ENCODE measurements at places on chromosomes 6 and 20. TPM values are rescaled to one million over a fixed set of nuclear protein-coding genes. Genes with fewer than 3 reads are reported as not detected.

DNA sequence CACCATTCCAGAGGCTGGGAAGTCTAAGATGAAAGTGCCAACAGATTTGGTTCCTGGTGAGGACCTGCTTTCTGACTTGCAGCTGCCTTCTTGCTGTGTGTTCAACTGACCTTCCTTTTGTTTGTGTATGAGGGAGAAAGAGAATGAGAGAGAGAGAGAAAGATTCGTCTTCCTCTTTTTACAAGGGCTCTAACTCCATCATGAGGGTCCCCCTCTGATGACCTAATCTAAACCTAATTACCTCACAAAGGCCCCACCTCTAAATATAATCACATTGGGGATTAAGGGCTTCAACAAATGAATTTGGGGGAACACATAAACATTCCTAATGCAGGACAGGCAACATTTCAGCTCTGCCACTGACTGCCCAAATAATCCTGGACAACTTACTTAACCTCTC, 130.7 kb downstream of the PLCB1 start:
- no peak for DNase-seq

DNA sequence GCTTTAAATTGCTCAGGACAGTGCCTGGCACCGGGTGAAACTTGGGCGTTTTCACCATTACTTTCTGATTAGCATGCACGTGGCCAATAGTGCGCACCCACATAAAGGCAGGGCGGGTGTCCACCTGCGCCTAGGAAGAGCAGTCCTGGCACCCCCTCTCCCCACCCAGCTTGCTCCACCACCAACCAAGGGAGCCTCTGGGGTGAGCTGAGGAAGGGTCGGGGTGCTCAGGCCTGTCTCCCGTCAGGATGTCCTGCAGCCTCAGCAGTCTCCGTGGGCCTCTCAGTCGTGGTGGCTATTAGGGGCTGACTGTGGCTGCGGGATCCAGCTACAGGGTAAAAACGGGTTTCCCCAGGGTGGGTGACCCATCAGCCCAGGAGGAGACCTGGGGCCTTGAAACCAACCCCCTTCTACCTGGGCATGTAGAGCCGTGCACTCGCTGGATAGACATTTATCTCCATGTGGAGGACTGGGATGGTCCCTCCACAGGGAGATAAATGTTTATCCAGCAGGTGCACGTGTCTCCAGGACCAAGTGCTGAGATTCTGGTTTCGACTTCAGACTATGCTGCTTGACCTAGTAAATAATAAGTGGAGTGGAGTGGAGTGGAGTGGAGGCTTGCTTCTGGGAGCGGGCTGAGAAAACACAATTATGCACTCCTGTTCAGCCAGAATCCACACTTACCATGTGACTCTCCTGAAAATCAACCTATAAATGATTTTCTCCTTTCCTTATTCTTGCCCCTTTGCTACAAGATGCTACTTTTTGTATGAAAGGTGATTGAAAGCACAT, 91.1 kb downstream of the ZDHHC14 start:
- no peak for DNase-seq

GRCh38 chr20:2066461-2067122, 35.0 kb upstream of the STK35 start:
- DNase-seq: no peak

DNA sequence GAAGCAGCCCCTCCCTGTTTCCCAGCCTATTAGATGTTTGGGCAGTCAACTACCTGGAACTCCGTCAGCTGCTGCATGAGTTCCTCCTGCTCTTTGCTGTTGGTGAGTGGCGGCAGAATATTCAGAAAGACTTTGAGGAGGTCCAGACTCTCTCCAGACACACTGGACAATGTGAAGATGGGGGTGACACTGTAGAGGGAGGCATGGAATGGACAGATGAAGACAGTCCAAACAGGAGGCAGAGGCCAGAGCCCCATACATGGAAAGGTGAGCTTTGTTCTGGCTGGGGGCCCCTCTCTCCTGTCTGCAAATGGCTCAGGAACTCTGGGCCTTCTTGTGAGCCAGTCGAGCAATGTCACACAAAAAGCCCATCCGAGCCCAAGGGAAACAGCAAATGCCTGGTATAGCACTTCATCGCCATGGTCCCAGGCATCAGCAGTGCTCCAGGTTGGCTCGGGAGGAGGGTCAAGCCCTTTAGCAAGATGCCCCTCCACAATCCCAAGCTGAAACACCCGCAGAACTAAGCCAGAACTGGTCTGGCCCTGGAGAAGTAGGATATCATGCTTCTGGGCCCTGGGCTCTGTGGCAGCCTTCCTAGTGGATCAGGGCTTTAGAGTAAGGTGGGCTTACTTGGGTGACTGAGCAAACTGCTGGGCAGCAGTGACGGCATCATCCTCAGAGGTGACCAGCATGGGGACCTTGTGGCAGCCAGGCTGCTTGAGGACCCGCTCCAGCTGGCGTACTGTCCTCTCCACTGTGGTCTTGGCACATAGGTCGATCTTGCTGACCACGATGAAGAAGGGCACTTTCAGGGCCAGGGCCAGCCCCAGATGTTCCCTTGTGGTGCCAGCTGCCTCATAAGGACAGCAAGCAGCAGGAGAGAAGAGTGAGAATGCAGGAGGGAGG, 4.9 kb downstream of the GTPBP2 start:
- DNase-seq: no peak

GRCh38 chr20:58017231-58017969, 211.1 kb downstream of the ANKRD60 start:
- DNase-seq: no peak

DNA sequence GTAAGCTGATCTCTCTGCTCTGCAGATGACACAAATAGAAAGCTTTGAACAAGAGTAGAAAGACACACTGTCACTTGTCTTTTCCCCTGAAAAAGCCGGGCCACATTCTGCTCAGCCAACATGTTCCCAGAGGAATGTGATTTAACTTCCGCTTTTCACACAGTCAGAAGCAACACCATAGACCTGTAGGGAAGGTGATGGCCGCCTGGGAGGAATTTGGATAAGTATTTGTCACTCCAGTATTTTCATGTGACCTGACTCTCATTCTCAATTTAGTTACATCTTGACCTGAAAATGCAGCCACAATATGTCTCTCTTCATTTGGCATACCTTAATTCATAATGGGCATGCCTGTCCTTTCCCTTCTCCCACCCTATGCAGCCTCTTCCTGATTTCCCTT, 2.0 kb upstream of the GRM1 start:
- DNase-seq: no peak

DNA sequence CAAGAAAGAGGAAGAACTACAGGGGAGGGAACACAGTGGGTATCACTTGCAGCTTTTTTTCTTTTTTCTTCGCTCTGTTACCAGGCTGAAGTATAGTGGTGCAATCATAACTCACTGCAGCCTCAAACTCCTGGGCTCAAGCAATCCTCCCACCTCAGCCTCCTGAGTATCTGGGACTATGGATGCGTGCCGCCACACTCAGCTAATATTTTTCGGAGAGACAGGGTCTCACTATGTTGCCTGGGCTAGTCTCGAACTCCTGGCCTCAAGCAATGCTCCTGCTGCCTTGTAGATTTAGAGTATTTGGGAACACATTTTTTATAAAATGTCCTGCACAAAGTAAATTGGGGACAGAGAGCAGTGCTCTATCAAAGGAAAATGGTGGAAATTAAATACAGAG, 28.3 kb downstream of the PARD6B start:
- DNase-seq: no peak

- DNase-seq: no peak
Measured at GRCh38 chr6:145151624-145152023, 583.7 kb downstream of the EPM2A start.

DNA sequence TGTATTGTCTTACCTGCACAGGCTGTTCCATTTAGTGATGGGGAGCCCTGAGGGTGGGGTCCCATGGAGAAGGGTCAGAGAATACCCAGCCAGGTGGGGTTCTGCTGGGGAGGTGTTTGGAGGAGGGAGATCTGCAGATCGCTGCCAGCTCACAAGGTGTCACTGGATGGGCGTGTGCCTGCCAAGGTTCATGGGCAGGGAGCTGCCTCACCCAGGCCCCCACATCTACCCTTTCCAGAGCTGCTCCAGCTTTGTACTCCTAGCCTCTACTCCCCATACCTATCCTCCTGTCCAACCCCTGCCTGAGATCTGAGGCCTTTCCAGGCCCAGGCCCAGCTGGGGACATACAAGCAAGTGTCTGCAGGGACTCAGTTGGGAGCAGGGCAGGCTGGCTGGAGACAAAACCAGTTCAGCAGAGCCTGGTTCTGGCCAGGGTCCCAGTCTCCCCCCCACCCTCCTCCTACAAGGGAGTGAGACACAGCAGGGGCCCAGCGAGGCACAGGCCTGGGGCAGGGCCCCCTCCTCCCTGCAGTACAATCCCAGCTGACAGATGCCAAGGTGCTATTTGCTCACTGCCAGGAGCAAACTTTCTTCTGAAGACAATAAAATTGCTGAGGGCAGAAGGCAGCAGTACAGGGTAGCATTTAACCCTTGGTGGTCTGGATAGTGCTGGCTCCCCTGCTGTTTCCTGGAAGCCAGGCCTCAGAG, 19.7 kb downstream of the SPDEF start:
- DNase-seq: no peak

DNA sequence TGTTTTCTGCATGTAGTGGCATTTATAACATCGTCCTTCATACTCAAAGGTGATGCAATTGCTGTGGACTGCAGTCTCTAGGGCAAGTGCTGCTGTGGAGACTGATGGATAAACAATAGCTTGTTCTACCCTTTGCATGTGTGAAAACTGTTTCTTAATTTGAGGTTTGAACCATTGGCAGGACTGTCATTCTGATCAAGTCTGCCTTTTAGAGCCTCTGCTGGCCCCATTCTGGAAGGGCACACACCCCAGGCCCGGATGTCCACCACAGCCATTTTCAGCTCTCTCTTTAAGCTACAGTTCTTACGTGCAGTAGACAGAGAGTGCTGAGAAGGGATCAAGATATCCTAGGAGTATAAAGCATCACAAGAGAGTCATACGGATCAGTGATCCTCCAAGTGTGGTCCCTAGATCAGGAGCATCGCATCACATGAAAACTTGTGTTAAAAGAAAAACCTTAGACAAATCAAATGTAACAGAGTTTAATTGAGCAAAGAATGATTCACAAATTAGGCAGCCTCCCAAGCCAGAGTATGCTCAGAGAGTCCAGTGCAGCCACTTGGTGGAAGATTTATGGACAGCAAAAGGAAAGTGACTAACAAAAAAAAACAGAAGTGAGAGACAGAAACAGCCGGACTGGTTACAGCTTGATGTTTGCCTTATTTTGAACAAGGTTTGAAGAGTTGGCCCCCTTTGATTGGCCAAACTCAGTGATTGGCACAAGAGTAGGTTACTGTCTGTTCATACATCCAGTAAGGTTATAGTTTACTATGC, 52.0 kb downstream of the FRK start:
- DNase-seq: no peak

DNA sequence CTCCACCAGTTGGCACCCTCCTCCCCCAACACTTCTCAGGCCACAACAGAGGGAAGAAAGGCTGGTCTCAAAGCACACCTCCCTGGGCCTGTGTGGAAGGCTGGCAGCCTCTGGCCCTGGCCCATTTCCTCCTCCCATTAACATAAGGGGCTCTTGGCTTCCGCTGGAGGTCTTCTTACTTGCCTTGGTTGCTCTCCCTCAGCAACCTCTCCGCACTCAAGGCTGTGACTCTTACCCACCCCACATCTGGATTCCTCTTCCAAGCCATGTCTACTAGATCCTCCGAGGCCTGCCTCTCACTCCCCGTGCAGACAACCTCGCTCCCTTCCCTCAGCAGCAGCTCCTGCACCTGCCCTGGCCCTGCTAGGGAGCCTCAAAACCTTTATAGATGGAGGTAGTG, 112.2 kb upstream of the PRND start:
- DNase-seq: no peak

- DNase-seq: no peak
Measured at GRCh38 chr20:5660346-5660745, 89.9 kb upstream of the SHLD1 start.

GRCh38 chr6:40755046-40755681, 168.0 kb upstream of the LRFN2 start:
- no peak for DNase-seq

GRCh38 chr6:15596186-15596896, 66.5 kb downstream of the DTNBP1 start:
- no peak for DNase-seq

- DNase-seq: no peak
Measured at GRCh38 chr6:16496991-16497801, 258.8 kb downstream of the GMPR start.

- DNase-seq: no peak
Measured at GRCh38 chr6:36825994-36826393, 13.2 kb downstream of the CPNE5 start.

DNA sequence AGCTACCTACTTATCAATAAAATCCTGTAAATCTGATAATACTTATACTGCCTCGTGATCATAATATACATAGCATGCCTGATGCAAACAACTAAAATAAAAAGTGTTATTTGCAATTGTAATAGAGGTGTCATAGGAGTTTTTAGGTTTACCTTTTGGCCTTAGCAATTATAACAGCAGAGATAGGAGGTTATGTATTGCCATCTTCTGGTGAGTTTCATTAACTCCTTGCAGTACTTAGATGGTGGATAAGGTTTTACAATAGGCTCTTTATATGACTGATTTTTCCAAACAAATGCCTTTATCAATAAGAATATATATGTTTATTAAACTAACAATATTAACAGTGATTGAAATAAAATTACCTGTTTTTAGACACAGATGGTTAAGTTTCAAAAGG, 27.8 kb upstream of the MYCT1 start:
- no peak for DNase-seq

GRCh38 chr6:4463236-4463635, 313.0 kb upstream of the CDYL start:
- no peak for DNase-seq

The SNAP25 gene
- polyA plus RNA-seq: 6.4 TPM

The OPN5 gene
- not detected for polyA plus RNA-seq

The STK35 gene
- 5.1 TPM for polyA plus RNA-seq

The DNAH8 gene
- 0.01 TPM for polyA plus RNA-seq

The BAG2 gene
- 9.6 TPM for polyA plus RNA-seq
